ENCODE measurements at places on chromosomes 11 and 22. TPM values are rescaled to one million over a fixed set of nuclear protein-coding genes. Genes with fewer than 3 reads are reported as not detected.

DNA sequence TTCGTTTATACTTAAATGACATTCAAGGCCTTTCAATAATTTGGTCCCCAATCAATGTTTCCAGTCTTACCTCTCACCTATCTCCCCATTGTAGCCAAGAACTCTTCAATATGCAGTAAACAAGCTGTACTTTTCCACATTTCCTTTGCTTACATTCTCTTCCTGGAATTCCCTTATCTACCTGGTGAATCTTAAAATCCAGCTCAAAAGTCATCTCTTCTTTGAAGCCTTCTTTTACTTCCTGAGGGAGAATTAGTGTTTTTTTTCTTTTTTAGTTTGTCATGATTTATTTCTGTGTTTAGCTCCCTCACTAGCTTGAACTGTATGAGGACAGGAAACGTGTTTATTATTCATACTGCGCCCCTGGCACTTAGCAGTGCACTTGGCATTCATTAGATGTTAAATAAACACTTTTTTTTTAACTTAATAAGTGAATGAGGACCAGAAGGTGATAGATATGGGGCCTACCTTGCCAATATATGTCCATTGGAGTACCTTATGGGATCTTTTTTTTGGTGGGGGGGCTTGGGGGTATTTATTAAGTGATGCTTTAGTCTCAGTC is 4.9 kb upstream of the PTS start:
- DNase-seq, result no peak

DNA sequence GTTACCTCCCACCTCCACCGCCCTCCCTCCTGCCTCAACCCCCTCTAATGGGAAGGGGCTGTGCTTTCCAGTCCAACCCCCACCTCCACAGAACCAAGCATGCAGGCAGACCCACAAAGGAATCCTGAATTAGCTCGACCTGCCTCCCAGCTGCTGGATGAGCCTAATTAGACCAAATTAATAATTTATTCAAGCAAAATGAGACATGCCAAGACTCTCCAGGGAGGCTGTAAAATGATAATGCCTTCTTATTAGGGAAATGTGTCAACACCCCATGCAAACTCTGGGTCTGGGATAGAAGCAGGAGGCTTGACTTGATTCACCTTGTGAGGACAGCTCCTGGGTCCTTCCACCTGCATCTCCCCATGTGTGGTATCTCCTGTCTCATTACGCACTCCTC is 59.4 kb upstream of the HMGXB4 start:
- no peak for DNase-seq

Gene FAT3
- total RNA-seq, result not detected

Gene SCGB1D2
- not detected for total RNA-seq

DNA sequence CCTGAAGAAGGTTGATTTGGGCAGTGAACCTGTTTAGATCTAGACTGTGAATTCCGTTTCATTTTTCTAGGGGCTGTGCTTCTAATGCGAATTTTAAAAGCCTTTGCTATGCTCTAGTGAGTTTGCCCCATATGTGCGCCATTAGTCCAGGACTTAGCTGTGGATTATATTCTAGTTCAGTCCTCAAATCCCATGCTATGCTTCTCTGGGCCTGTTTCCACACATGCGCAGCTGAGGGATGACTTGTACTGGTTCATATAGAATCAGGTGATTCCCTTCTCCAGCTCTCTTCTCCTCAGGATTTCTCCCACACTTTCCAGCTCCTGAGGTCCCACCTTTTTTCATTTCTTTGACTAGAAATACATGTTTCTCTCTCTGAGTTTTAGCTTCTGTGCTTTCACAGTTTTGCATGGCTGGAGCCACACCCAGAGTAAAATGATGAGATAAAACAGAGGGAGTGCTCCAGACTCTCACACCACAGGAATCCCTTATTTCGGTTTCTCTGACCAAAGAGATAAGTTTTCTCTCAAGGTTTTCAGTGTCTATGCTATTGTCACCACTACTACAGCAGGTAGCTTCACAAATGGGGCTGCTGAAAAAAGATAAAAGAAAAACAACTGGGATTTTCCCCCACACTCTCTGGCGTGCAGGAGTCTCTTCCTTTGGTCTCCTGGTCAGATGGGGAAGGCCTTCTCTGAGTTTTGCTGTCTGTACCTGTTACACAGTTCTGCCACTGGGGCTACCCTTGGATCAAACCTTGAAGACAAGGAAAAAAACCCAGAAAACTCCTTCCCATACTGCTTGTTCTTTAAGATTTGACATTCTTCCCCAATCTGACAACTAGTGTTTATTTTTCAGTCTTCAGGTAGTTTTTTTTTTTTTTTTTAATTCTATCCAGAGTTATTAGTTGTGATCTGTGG is 96.2 kb upstream of the TEAD1 start:
- DNase-seq, result no peak

DNA sequence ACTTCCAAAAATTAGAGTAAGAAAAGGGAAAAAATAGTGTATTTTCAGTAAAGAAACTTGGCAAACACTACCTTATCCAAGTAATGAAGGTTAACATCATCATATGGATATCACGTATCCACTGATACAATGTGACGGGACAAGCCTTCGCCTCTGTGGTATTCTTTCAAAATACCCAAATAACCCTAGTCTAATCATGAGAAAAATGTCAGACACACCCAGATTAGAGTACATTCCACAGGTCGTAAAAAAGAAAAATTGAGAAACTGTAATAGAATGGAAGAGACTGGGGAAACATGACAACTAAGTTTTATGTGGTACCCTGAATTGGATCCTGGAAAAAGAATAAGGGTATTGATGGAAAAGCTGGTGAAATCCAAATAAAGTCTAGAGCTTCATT is 48.9 kb downstream of the NARS2 start:
- no peak for DNase-seq

Gene FAM180B
- total RNA-seq, result 0.23 TPM

Gene WNT7B
- total RNA-seq, result not detected

- no peak for DNase-seq
Measured at GRCh38 chr11:58530236-58530635, 22.3 kb upstream of the OR5B21 start.

Gene CLDN5
- total RNA-seq, result 0.87 TPM

DNA sequence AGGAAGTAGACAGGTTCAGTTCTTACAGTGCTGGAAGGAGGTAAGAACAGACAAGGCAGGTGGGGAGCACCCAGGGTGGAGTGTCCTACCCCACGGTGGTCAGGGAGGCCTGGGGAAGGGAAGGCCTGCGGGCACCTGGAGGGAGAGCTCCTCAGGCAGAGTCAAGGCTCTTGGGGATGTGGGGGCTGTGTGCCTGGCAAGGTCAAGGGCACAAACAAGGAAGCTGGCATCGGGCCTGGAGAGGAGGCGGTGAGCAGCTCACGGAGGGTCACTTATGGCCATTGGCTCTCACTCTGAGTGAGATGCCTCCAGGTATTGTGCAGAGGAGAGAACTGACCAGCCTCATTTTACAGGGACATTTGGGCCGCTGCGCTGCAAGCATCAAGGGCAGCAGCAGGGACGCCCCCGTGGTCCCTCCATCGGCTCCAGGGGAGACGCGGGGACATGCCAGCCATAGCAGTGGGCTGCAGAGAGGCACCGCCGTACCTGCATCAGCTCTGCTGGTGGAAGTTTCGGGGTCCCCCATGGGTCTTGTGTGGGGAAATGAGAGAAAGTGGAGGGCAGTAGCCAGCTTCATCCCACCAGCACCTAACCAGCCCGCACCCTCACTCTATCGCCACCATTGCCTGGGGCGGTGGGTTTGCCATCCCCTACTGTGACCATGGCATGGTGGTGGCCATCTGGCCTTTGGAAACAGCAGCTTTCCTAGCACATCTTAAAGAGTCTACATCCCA is 37.5 kb upstream of the RTL6 start:
- DNase-seq, result no peak

- DNase-seq, result no peak
Measured at GRCh38 chr11:131423688-131424087, 53.3 kb downstream of the NTM start.

Gene MYOD1
- not detected for total RNA-seq

Gene LDHAL6A
- total RNA-seq, result not detected

DNA sequence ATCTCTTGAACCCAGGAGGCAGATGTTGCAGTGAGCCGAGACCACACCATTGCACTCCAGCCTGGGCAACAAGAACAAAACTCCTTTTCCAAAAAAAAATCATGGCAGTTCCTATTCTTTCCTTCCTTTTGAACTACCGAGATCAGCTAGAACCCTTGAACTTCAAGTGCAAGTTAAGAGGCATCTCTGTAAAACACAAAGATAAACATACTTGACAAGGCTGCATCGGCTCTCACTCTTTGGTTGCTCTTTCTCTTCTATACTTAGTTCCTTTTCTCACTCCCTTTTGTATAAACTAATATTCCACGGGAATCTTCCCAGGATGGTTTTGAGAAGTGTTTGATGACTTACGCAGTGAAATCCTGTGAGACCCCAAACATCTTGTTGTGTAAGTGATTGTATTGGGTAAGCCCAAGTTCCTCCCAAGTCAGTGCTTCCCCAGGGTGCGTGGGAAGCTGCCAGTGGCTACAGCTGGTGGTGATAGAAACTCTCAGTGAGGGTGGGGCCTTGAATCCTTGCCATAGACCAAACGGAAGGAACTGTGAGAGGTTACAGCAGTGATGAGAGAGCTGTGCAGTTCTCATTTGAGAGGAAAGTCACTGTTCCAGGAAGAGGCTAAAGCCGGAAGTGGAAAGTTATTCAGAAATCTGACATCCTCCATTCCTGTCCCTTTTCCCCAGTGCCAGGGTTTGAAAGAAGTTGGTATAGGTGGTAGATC is 24.1 kb upstream of the CDC42EP2 start:
- no peak for DNase-seq

DNA sequence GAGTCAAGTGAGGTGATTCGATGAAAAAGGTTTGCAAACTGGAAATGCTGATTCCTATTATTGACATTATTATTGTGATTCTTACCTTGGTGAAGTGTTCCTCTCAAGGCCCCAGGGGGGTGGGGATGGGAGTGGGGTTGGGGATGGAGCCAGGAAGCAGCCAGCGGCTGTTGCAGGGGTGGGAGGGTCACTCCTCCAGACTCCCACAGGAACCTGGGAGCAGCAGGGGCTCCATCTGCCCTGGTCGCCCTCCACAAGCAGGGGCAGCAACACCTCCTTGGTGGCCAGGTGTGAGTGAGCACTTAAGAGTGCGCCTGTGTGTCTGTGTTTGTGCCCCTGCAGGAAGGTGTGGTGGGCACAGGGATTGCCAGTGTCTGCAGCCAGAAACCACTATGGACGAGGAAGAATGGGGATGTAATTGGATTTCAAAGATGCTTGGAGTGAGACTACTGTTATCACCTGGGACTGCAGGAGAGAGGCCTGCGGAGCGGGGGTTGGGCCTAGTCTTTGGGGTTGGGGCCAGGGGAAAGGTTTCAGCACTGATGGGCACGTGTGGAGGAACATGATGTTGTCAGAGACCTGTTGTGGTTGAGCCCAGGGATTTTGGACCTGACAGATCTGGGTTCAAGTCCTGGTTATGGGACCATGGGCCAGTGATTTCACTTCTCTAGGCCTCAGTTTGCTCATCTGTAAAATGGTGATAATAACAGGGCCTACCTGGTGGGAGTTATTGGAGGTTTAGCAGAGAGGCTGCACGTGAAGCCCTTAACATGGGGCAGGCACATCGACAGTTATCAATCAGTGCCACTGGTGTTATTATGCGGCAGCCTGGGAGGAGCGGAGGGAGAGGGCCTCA is 3.6 kb upstream of the TP53I11 start:
- no peak for DNase-seq

- no peak for DNase-seq
Measured at GRCh38 chr11:77072851-77073327, 6.1 kb downstream of the CAPN5 start.

Gene CASP5
- not detected for total RNA-seq

GRCh38 chr11:125872138-125872491 is 15.4 kb upstream of the HYLS1 start:
- DNase-seq, result no peak

DNA sequence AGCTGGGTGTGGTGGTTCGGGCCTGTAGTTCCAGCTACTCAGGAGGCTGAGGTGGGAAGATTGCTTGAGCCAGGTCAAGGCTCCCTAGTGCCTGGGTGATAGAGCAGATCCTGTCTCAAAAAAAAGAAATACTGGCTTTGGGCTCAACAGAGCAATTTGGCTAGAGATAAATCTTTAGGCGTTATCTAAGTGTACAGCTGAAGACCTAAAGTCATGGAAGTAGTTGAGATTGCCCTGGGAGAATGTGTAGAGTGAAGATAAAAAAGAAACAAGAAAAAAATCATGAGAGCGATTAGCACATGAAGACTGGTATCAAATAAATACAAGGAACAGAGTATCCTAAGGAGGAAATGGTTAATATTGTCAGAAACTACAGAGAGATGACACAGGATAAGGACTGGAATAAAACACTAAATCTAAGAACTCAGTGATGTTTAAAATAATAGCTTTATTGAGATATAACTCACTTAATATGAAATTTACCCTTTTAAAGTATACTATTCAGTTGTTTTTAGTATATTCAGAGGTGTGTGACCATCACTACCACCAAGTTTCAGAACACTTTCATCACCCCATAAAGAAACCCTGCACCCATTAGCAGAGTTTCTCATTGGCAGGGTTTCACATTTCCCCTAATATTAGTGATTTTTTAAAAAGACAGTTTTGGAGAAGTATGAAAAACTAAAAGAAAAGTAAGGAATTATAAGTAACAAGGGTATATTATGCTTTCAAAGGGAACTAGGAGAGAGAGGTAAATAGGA is 20.7 kb downstream of the PIK3C2A start:
- DNase-seq, result no peak
